HFF-Myc (cell line): ENCODE measurements at places on chromosomes 6 and 20.

- no peak for DNase-seq
Observed at GRCh38 chr20:50251992-50252511, 61.4 kb downstream of the CEBPB start.

DNA sequence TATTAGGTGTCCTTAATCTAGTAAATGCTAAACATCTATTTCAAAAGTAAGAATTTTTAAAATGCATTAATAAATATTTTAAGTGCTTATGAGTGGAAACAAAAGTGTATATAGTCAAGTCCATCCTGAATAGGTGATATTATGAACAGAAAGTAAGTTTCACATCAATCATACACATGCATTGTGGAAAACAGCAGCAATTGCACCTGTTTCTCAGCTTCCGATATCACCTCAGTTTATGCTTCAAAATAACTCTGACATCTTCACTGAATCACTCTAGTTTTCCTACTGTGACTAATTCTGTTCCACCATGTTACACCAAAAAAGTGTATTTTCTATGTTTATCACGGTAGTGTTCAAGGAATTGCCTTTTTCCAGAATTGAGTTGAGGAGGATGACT, 172.6 kb upstream of the MANEA start:
- DNase-seq: no peak

DNA sequence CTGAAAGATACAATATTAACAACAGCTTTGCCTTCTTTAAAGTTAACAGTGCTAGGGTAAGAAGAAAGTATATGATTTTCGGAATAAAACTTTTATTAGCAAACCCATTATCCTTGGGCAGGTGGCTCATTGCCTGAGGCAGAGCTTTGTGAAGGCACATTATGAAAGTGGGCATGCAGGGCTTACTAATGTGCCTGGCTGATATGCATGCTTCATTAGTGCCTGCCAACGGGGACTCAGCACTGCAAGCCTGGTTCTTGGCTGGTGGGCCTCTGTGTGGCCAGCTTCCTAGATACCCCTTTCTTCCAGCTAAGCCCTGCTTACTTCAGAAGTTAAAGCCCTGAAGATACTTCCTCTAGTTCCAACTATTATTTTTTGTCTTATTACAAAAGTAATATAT, 481.6 kb downstream of the ADGRB3 start:
- no peak for DNase-seq

DNA sequence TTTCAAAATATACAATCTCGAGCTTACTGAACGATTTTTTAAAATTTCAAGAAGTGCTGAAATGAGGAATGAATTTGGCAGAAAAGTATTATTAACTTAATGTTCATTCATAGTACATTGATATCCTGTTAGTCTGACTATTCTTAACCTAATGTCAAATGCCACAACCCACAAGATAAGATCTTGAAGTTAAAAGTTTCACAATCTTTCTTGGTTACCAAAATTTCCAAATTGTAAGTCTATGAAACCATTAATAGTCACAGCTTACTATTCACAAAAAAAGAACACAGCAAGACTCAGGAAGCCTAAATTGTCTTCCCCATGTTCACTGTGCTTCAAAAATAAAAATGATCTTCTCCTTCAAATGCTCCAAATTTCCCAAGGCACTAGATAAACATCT, 71.3 kb downstream of the HACE1 start:
- DNase-seq: no peak

DNA sequence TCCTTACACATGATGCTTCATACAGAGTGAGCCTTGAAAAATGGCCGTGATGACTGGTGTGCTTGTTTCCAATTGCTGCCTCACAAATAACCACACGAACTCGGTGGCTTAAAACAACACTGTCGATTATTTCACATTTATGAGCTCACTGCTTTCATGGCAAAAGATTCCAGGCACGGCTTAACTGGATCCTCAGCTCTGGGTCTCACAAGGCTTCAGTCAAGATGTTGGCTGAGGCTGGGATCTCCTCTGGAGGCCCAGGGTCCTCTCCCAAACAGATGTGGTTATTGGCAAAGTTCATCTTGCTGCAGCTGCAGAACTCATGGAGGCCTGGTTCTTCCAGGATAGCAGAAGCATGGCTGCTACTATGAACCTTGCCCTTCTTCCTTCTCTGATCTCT, 144.6 kb downstream of the TFAP2C start:
- DNase-seq: no peak

DNA sequence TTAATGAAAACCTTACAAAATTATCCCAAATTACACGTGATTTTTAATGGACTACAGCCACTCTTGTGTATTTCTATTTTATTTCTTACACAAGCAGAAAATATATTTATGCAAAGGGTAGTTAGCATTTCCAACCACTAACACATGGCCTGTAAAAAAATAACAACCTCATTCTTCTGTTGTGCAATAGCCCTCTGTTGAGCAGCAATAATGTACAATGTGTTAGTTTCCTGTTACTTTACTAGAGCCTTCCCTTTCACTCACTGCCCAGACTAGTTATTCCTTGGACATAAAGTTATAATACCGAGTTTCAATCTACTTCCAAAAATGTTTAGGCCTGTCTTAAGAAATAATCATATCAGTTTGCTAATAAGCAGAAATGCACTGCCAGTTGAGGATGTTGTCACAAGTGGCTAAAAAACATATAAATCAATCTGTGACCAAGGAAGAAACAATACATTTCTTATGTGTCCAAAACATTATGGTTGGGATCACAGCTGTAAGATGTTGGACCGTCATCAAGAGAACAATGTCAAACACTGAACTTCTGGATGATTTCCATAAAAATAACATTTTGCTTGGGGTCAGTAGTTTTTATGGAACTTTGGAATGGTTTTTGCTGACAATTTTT, 73.6 kb upstream of the RNF146 start:
- no peak for DNase-seq

DNA sequence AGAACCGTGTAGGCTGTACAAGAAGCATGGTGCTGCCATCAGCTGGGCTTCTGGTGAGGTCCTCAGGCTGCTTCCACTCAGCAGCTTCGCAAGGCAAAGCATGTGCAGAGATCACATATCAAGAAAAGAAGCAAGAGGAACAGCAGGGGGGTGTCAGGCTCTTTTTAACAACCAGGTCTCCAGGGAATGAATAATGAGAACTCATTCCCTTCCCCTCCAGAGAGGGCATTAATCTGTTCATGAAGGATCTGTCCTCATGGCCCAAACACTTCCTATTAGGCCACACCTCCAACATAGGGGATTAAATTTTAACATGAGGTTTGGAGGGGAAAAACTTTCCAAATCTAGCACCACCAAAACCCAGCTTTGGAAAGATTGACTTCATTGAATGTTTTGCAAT, 20.0 kb downstream of the GINM1 start:
- no peak for DNase-seq

DNA sequence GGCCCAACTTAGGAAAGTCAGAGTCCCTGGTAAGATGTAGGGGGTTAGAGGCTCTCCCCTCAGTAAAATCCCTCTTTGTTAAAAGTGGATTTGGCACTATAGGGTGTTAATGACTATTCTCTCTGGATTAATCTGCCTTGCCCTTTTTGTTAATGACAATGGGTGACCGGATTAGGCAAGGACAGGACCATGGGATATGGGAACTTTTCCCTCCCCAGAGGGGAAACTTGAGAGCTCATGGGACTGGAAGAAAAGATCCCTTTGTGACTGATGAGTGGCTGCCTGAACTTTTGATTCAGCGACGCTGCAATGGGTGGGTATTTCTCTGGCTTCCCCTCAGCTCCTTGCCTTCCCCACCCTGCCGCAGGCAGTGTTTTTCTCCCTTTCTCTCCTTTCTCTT, 12.2 kb upstream of the TAAR9 start:
- no peak for DNase-seq
